ENCODE measurements at places on chromosomes 6 and 20. TPM values are rescaled to one million over a fixed set of nuclear protein-coding genes. Genes with fewer than 3 reads are reported as not detected.

NKAPL gene
- total RNA-seq: not detected

SPATS1 gene
- not detected for total RNA-seq

DSP gene
- 0.07 TPM for total RNA-seq

MUCL3 gene
- not detected for total RNA-seq

NFATC2 gene
- 1.1 TPM for total RNA-seq

BPIFB3 gene
- total RNA-seq: not detected

PTK6 gene
- 2.2 TPM for total RNA-seq

PEX6 gene
- 22.2 TPM for total RNA-seq

MYCT1 gene
- 0.14 TPM for total RNA-seq

WFDC2 gene
- total RNA-seq: not detected

BTN1A1 gene
- total RNA-seq: not detected

CARMIL1 gene
- total RNA-seq: 2.6 TPM

ANKRD60 gene
- total RNA-seq: not detected

RIMS1 gene
- not detected for total RNA-seq

TTLL9 gene
- total RNA-seq: not detected

CLPSL2 gene
- not detected for total RNA-seq

MRAP2 gene
- total RNA-seq: 0.95 TPM

DDRGK1 gene
- total RNA-seq: 81.4 TPM

XKR7 gene
- not detected for total RNA-seq

ANKRD6 gene
- 1.5 TPM for total RNA-seq

TP53INP2 gene
- total RNA-seq: 2.2 TPM

GLP1R gene
- total RNA-seq: not detected

ANKRD66 gene
- not detected for total RNA-seq

TMEM74B gene
- 2.2 TPM for total RNA-seq

NOX3 gene
- not detected for total RNA-seq

RALGAPA2 gene
- 5.2 TPM for total RNA-seq

KCNG1 gene
- total RNA-seq: 77.5 TPM

MOG gene
- not detected for total RNA-seq

LRP11 gene
- 54.7 TPM for total RNA-seq

SLC26A8 gene
- total RNA-seq: not detected

LGSN gene
- 17.1 TPM for total RNA-seq

ABHD16B gene
- total RNA-seq: not detected

CDC25B gene
- 64.3 TPM for total RNA-seq

GSTA1 gene
- not detected for total RNA-seq

COX4I2 gene
- not detected for total RNA-seq

NMBR gene
- not detected for total RNA-seq

TBX18 gene
- 11.8 TPM for total RNA-seq

CAGE1 gene
- total RNA-seq: not detected

BMP6 gene
- 33.2 TPM for total RNA-seq

GINM1 gene
- 40.3 TPM for total RNA-seq

PAK5 gene
- not detected for total RNA-seq

CLVS2 gene
- not detected for total RNA-seq

PFDN4 gene
- total RNA-seq: 149 TPM

OOEP gene
- not detected for total RNA-seq

ORC3 gene
- 21.4 TPM for total RNA-seq

PTCHD4 gene
- 1.6 TPM for total RNA-seq

TMC2 gene
- not detected for total RNA-seq

FAM135A gene
- total RNA-seq: 30.2 TPM

POPDC3 gene
- total RNA-seq: 45.1 TPM

LIN28B gene
- not detected for total RNA-seq

LTB gene
- total RNA-seq: not detected

NKAIN4 gene
- not detected for total RNA-seq

IL17F gene
- total RNA-seq: not detected

Measured in NCI-H460 (cell line).